ENCODE measurements at places on chromosomes 5 and 9. TPM values are rescaled to one million over a fixed set of nuclear protein-coding genes. Genes with fewer than 3 reads are reported as not detected.
A peak's percentile ranks its signal among the peaks of the same experiment; 100 is the strongest.

DNA sequence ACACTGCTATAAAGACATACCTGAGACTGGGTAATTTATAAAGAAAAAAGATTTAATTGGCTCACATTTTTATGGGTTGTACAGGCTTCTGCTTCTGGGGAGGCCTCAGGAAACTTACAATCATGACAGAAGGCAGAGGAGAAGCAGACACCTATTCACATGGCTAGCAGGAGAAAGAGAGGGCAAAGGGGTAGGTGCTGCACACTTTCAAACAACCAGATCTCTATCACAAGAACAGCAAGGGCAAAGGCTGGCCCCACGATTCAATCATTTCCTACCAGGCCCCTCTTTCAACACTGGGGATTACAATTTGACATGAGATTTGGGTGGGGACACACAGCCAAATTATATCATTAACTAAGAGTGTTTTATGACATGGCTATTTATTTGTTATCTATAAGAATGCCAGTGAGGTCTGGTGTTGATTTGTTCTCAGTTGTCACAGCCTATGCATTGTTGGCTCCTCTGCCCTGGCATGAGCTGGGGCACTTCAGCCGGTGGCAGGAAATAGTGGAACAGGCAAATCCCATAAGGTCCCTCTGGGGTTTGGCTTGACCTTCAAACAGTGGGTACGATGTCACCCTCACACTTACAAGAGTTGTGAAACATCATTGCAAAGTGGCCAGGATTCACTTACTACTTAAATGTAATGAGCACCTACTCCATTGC is 44.1 kb downstream of the SPARC start:
- DNase-seq: no peak

GRCh38 chr9:134560654-134561053 is 80.9 kb upstream of the COL5A1 start:
- DNase-seq: no peak

- no peak for DNase-seq
Measured at GRCh38 chr9:25891527-25891926, 213.3 kb upstream of the TUSC1 start.

DNA sequence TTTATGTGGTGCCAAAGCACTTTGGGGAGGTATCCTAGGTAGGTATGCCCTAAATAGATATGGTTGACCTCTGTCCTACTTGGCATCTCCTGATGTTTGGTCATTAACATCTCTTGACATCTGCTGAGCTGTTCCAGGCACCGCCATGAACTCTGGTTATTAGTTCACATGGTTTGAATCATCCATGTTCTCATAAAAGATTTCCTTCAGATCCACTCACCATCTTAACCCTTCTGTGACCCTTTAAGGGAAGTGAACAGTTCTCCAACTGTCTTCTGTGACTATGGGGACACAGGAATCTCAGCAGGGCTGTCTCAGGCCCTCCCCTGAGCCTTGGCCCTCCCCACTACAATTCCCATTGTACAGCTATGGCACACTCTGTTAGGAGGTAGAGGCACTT is 167.7 kb downstream of the CDH6 start:
- DNase-seq: no peak

DNA sequence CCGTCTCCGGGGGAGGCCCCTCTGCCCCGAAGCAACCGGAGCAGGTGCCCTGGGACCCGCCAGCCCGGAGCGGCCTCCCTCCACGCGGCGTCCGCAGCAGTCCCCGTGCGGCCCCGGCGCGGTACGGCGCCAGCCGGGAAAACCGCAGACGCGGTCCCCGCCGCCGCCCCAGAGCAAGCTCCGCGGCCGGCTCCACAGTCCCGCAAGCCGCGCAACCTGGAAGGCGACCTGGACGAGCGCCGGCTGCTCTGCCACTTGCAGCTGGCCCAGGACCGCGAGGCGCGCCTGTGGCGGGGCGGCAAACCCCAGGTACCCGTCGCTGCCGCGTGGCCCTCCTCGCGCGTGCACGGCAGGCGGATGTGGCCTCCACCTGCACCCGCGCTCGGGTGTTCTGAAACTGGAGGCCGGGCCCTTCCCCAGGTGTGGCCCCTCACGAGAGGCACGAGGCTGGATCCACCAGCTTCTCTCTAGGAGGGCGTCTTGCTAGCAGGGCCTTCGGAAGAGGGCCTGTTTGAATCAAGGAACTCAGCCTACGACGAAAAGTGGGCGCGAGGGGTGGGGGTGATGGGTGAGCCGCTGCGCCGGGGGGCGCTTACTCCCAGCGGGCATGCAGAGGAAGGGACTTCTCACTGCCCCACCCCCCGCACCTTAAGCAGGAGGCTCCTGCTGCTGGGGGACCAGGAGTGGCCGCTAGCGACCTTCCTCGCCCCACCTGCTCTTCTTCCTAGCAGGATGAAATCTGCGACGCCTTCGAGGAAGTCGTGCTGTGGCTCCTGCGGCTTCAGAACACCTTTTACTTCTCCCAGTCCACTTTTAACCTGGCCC is 602 bp downstream of the CCNI2 start:
- DNase-seq: peak; percentile 17

- DNase-seq: no peak
Measured at GRCh38 chr5:39215857-39216256, 3.5 kb downstream of the FYB1 start.

DNA sequence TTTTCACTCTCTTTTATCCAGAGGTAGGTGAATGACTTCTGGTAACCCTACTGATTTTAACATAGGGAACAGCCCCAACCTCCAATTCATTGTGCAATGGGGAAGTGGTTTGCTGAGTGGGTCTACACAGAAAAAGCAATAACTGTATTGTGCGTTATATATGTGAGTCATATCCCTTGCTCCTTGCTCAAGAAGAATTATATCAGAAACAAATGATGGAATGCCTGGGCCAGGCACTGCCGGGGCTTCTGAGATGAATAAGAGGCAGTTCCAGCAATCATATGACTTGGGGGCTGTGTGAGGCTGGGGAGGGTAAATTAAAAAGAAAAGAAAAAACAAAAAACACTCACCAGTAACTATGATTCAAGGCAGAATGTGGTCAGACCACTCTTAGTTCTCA is 79.2 kb upstream of the ABCA1 start:
- peak; percentile 22 for DNase-seq

DNA sequence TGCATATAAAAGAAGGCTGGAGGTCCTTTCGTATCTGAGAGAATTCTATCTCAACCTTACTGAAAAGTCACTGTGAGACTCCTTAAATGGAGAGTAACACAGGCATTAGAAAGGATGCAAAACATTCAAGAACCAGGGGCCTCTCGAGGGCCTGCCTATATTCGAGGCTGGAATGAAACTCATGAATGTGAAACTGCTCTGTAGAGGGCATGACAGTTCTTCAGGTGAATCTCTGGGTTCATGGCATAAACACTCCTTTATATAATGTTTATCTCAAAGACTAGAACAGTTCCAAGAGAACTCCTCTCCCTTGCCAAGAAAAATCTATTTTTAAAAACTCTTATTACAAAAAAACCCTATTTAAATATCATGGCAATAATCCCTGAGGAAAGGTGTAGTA is 113.9 kb downstream of the SEC61B start:
- DNase-seq: no peak

DNA sequence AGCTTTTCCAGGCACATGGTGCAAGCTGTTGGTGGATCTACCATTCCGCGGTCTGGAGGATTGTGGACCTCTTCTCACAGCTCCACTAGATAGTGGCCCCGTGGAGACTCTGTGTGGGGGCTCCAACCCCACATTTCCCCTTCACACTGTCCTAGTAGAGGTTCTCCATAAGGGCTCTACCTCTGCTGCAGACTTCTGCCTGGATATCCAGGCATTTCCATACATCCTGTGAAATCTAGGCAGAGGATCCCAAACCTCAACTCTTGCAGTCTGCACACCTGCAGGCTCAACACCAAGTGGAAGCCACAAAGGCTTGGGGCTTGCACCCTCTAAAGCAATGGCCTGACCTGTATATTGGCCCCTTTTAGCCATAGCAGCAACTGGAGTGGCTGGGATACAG is 283.4 kb upstream of the KLF4 start:
- DNase-seq: no peak

GRCh38 chr9:8259028-8259427 is 459.4 kb upstream of the DMAC1 start:
- DNase-seq: no peak

DNA sequence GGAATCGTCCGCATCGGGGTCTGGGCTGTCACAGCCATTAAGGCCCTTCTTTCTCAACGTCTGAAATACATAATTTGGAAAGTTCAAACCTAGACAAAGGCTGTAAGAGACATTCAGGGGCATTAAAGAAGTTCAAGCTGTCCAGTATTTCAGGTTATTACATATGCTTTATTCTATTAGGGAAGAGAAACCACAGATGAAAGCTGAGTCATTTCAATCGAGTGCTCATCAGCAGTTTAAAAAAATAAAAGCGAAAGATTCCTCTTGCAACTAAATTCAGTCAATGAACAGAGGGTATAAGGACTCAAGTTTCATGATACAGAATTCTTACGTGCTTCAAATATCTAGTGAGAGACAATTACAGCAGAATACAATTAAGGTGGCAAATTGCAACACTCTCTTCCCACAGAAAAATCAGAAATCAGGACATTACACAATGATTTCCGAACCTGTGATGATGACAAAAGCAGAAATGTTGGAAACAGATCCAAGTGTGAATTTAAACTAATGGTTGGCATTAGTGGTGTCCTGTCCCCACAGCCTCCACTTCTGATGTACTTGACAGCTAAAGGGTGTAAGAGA is 121.6 kb downstream of the MEF2C start:
- DNase-seq: no peak

DNA sequence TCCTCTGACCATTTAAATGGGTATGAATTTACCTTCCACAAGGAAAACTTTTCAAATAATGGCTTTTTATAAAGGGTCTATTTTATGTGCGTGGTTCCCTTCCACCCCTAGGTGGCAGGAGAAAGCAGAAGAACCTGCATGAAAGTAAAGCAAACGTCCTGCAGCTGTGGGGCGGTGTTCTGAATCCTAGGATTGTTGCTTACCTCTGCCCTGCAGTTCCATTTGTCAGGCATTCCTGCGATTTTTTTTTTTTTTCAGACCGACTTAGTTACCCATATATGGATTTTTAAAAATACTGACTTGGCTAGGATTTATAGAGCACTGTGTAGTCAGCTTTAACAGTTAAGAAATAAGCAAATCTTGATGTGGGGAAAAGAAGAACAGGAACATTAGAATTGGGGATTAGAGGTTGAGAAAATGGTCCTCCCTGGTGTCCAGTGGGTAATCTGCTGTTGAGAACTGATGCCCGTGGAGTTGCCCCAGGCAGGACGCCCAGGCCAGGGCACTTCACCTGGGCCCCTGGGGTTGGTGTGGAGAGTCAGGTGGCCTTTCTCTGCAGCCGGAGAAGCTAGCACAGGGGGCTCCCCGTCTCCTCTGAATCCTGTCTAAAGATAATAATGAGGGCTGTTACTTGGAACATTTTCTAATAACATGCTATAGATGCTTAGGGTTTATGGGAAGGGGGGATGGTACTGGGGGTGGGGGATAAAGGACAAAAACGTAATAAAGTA is 30.4 kb upstream of the LTC4S start:
- peak; percentile 77 for DNase-seq

GRCh38 chr5:73395256-73395655 is 53.3 kb downstream of the FOXD1 start:
- no peak for DNase-seq

GRCh38 chr9:120257483-120257882 is 322.5 kb downstream of the CDK5RAP2 start:
- no peak for DNase-seq

- no peak for DNase-seq
Measured at GRCh38 chr5:143657647-143658285, 154.2 kb upstream of the HMHB1 start.

GRCh38 chr9:27572918-27573633 is at the start of gene C9orf72:
C9orf72 (minus strand) TSS chr9:27573481; CDS start chr9:27567120, 6,361 bp downstream.
- peak; percentile 73 for DNase-seq

- DNase-seq: no peak
Measured at GRCh38 chr9:19028835-19029451, 4.1 kb downstream of the SAXO1 start.

DNA sequence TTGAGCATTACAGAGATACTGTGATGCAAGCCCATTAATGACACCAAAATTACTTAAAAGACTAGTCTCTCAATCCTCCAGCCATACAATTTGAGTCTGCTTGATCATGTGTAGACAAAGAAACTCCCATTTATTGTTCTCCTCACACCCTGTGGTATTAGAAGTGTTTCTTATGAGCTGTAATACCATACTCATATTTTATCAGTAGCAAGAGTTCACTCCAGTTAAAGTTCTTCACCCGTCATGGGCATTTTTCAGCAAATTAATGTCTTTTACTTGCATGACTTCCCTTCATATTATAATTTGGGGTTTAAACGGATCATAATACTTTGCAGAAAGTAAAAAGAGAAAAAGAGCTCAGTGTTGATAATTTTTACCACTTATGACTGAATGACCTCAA is 242.9 kb downstream of the BNC2 start:
- DNase-seq: no peak

DNA sequence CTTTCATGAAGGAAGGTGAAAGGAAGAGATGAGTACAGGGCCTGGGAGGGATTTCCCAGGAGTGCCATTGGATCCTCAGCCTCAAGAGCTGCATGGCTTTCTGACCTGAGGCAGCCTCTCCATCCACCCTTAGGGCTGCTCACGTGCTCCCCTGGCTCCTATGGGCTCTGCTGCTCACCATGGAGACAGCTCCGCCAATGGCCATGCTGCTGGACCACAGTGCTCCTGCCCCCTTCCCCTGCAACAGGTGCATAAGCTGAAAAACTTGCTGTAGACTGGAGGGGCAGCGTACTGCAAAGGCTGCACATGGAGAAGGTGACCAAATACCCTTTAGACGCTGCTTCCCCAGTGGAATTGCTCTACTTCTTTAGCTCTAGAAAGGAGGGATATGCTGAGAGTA is 112.7 kb upstream of the PANK3 start:
- DNase-seq: no peak

DNA sequence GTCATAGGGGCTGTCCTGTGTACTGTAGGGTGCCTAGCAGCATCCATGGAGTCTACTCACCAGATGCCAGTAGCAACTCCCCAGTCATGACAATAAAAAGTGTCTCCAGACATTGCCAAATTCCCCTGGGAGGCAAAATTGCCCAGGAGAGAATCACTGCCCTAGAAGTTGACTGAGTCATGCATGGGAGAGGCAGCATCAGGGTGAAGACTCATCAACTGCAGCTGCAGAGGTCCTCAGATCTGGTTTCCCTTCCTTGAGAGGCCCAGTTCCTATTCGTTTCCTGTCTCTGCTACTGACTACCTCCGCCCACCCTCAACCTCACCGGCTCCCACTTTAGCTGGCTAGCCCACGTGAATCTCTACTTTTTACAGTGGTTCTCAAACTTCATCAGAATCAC is 88.6 kb upstream of the AGXT2 start:
- no peak for DNase-seq

C9 gene
- not detected for total RNA-seq

S100Z gene
- total RNA-seq: 0.33 TPM

PCBD2 gene
- total RNA-seq: 6.9 TPM

CAMK4 gene
- 1.5 TPM for total RNA-seq

UTP15 gene
- total RNA-seq: 61.6 TPM

KIAA1958 gene
- total RNA-seq: 16.5 TPM

IRX4 gene
- 2.6 TPM for total RNA-seq

MSANTD3 gene
- 18.0 TPM for total RNA-seq

FABP6 gene
- not detected for total RNA-seq

SLC6A18 gene
- not detected for total RNA-seq
